ENCODE measurements at places on chromosomes 5 and 9.

DNA sequence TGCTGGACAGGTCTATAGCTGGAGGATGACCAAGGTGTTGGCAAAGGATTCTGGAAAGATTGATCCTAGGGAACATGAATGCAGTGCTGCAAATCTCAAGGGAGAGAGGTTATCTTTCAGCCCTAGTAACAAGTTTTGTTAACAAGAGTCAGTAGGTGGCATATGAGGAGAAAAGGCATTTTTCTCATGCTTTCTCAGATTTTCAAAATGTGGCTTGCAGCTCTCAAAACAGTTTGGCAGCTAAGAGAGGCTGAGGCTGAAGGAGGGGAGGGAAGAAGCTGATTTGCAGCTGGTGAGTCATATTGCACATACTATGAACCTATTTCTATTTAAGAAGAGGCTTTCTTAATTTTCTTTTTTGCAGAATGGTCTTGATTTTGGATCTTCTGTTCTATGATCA lies 64.3 kb upstream of the PCA3 start:
- DNase-seq = no peak

DNA sequence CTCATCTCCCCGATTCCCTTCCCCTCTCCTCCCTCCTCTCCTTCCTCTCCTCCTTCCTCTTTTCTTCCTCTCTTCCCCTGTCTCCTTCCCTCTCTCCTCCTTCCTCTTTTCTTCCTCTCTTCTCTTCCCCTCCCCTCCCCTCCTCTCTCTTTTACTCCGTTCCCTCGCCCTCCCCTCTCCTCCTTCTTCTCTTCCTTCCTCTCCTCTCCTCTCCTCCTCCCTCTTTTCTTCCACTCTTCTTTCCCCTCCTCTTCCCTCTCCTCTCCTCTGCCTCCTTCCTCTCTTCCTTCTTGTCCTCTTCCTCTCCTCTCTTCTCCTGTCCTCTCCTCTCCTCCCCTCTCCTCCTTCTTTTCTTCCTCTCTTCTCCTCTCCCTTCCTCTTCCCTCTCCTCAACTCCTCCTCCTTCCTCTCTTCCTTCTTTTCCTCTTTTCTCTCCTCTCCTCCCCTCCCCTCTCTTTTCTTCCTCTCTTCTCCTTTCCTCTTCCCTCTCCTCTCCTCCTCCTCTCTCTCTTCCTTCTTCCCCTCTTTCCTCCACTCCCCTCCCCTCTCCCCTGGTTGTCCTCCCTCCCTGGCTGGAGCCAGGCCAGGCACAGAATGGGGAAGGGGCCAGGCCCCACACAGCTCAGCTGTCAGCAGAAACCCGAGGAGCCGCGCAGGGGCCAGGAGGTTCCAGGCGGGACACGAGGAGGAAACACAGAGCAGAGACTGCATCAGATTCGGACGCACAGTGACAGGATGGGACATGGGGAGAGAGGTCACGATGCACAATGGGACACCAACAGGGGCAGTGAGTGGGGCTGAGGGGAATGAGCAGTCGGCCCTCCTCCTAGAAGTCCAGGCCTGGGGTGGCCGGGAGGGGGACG lies 48.0 kb downstream of the CAMK2A start:
- DNase-seq = no peak

GRCh38 chr9:86274821-86275643 lies 7.3 kb downstream of the ISCA1 start:
- DNase-seq = no peak

DNA sequence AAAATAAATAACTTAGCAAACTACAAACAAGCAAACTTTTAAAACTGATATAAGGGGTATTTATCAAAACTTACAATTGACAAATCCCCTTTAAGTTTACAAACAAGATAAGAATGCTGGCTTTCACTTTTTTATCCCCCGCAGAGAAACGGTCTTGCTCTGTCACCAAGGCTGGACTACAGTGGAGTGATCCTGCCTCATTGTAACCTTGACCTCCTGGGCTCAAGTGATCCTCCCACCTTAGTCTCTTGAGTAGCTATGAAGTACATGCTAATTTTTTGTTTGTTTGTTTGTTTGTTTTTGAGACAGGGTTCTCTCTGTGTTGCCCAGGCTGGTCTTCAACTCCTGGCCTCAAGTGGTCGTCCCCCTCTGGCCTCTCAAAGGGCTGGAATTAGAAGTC lies 9.0 kb upstream of the NIPSNAP3A start:
- no peak for DNase-seq

DNA sequence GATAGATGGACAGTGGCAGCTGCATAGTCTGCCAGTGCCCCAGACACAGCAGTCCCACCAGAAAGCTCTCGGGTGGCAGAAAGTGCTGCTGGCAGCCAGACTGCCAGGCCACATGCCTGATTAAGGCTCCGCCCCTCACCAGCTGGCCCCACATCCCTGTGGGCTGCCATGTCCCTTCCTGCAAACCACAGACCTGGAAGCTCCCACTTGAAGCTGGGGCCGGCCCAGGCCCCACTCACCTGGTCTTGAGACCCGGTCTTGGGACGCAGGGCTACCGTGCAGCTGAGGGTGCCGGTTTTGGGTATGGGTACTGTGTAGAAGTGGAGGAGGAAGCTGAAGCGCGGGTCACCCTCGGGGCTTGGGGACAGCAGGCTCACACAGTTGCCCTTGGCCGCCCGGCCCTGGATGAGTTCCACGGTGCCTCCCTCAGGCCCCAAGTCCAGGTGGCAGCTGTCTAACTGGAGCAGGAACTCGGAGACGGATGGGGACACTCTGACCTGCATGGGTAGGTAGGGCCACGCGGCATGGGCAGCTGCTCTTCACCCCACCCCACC lies 15.3 kb downstream of the FPGS start:
- DNase-seq = no peak

- no peak for DNase-seq
Measured at GRCh38 chr9:2638871-2639673, 17.5 kb downstream of the VLDLR start.

- no peak for DNase-seq
Measured at GRCh38 chr5:76219636-76220035, 136.5 kb downstream of the SV2C start.

DNA sequence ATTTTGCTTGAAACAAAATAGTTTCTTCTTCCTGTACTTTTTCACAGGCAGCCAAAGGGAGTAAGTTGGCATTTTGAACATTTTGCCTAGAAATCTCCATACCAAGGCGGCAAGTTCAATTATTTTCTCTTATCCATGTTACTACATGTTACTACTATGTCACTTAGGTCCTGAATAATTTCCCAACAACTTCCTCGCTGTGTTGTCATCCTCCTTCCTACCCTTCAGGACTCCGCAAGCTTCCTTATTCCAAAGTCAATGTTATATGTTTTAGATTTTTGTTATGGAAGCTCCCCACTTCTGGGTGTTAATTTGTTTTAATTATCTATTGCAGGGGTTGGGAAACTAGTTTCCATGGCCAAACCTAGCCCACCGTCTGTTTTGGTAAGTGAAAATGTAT lies 9.9 kb upstream of the B4GALT1 start:
- no peak for DNase-seq

DNA sequence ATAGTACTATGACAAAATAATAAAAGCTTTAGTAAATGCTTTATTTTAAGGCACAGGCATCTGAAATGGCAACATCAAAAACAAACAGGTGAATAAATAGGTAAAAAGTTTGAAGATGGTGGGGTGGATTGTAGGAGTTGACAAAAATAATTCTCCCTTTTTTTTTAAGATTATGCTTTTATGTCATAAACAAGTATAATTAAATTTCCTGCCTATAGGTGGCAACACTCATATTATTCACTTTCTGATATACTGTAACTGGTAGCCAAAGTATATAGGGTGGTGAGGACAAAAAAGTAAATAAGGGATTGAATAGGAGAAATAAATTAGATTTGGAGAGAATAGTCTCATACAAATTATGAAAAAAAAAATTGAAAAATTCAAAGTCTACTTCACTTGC lies 120.0 kb upstream of the ACOT12 start:
- DNase-seq = no peak

All from H7 (cell line).